ENCODE measurements at places on chromosomes 6 and 20. TPM values are rescaled to one million over a fixed set of nuclear protein-coding genes. Genes with fewer than 3 reads are reported as not detected.

The PI3 gene
- 53.8 TPM for total RNA-seq

The NHLRC1 gene
- 1.8 TPM for total RNA-seq

The NPEPL1 gene
- total RNA-seq = 12.6 TPM

The TSPO2 gene
- not detected for total RNA-seq
